ENCODE measurements at places on chromosomes 11 and 22.

DNA sequence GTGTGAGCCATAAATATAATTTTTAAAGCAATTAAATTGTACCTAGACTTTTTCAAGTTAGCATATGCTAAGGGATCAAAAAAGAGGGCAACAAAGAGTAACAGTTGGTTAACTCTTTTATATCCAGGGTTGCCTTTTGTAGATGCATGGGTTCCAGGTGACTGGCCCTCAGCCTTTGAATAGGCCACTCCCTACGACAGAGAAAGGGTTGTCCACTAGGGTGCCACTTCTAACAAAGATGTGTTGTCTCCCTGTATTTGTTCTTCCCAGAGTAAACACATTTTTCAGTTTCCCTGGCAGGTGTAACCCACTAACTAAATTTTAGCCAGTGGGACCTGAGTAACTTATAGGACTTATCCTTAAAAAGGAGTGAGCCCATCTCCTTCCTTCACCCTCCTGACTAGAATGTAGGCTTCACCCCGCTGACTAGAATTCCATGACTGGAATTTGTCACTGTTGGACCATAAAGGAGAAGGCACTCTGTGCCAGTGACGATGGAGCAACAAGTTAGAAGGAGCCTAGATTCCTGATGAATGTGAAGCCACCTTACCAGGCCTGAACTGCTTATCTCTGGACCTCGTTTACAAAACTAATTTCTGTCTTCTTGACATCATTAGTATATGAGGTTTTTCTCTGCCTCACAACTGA, 16.6 kb downstream of the TUG1 start:
- no peak for DNase-seq

GRCh38 chr22:37842015-37842793, 1.9 kb downstream of the ANKRD54 start:
- DNase-seq: no peak

DNA sequence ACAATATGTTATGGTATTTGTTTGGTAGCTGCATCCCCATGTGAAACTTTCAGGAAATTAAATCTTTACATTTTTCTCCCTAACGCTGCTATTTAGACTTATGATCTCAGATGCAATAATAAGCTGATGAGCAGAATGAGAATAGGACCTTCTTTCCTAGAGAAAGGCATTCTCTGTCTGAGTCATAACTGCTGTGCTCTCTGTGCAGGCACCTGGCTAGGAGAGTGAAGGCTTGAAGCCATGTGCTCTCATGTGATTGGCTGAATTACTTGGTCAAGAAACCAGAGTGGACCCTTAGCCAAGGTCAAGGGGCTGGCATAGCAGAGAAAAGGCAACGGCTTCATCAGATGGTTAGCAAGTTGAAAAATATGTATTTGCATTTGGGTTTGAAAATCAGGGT, 185.0 kb downstream of the ADAMTS15 start:
- DNase-seq: no peak

DNA sequence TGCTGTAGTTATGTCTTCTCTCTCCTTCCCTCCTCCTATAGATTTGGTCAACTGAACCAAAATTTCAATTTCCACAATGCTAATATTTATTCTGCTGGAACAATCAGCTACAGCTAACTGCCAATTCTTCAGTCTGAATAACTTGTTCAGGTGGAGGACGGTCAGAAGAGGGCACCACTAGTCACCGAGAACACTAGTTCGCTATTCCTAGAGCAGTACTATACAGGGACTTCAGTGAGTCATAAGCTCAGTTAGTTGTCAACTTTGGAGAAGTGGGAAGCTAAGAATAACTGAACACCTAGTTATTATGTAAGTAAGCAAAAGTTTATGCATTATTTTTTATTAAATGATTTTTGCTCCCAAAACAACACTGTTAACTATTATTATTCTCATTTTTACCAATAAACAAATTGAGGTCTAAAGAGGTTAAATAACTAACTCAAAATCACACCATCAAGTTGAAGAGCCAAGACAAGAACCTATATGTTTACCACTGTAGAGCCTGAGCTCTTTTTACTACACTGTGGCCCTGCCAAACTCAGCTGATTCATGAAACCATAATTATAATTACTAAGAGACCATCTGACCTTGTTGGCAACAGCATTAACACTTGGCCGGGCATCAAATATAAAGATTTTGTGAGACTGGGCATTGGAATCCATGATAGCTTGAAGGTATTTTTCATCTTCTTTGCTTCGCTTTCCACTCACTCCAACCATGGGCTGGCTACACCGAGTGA, 59.0 kb downstream of the CEP57 start:
- DNase-seq: peak; percentile 50

DNA sequence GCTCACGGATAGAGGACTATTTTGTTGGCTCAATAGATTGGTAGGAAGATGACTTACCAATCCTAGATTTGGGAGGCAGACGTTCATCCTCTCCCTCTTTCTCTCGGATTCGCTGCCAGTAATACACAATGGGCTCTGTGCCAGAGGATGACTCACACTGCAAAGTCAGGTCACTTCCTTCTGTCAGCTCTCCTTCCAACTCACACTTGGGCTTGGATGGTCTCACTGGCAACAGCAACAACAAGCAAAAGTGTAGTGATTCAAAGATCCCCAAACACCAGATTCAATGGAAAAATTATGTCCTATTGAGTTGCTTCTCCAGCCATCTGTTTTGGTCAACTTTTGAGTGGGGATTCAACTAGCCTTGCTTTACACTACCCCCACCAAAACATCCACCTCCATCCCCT, 21.7 kb upstream of the HSPA8 start:
- peak; percentile 75 for DNase-seq

- DNase-seq: no peak
These were observed 511 bp downstream of the RAC2 start for GRCh38 chr22:37243402-37244113.
